Tibial nerve (tissue), 4 donors: ENCODE measurements at places on chromosomes 5 and 9. TPM values are rescaled to one million over a fixed set of nuclear protein-coding genes. Genes with fewer than 3 reads are reported as not detected.

CDO1 gene
- total RNA-seq: 857 TPM

SKP2 gene
- total RNA-seq: 20.1 TPM

SHISAL2B gene
- not detected for total RNA-seq

SLC34A3 gene
- total RNA-seq: not detected

PCDHA6 gene
- 1.3 TPM for total RNA-seq

DBN1 gene
- total RNA-seq: 112 TPM

BARHL1 gene
- not detected for total RNA-seq

IL4 gene
- total RNA-seq: not detected

NRG2 gene
- total RNA-seq: 2.0 TPM

SFXN1 gene
- 18.0 TPM for total RNA-seq

GPBP1 gene
- 79.5 TPM for total RNA-seq

ZFP2 gene
- 2.7 TPM for total RNA-seq
